Thoracic aorta endothelial cell (primary cell): ENCODE measurements at places on chromosomes 1 and 21. TPM values are rescaled to one million over a fixed set of nuclear protein-coding genes. Genes with fewer than 3 reads are reported as not detected.

The AADACL4 gene
- not detected in 2 replicates for total RNA-seq

The FMO2 gene
- total RNA-seq: not detected in 2 replicates

The EFNA1 gene
- total RNA-seq: 30.5 and 45.1 TPM in 2 replicates

The HTR1D gene
- total RNA-seq: 0.13 and 0.22 TPM in 2 replicates

The CA14 gene
- total RNA-seq: not detected in 2 replicates

The S100A3 gene
- 0.53 and 0.79 TPM in 2 replicates for total RNA-seq

The ADGRB2 gene
- 0.79 and 0.80 TPM in 2 replicates for total RNA-seq

The THEM5 gene
- total RNA-seq: not detected in 2 replicates

The ZYG11A gene
- total RNA-seq: 1.1 and 1.2 TPM in 2 replicates

The GNG12 gene
- total RNA-seq: 322 and 327 TPM in 2 replicates

The HMGCS2 gene
- total RNA-seq: not detected in 2 replicates
